ENCODE measurements at places on chromosomes 4 and X. TPM values are rescaled to one million over a fixed set of nuclear protein-coding genes. Genes with fewer than 3 reads are reported as not detected.

DNA sequence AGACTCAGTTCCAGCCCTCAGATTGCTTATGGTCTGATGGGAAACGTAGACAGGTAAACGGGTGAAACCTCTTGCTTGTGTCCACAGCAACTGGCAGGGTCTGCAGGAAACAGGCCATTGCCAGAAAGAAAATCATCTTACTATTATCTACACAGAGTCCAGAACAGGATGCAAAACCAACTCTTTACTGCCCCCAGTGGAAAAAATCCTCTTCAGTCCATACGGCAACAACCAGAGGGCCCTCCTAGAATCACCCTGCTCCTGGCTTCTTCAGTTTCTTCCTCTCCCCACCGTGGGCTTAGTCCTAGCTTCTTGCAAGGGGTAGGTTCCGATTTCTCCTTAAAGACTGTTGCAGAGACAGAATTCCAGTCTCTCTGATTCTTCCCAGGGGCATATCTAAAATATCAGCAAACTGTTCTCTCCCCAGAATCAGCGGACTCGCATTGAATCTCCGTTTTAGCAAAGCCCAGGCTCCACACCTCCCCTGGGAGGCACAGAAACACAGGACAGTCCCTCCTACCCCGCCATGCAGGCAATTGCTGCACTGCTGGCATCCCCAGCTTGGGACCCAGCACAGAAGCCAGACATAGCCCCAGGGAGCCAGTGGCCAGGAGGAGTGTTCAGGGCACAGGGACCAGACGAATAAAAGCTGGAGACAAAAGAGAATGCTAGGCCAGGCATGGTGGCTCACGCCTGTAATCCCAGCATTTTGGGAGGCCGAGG, 41.0 kb upstream of the SH3RF1 start:
- H3K27me3 ChIP-seq, result peaks cover 3% of the 10 kb centered on the region
- no peak overlapping the region for H3K4me3 ChIP-seq
- no peak overlapping the region for H3K27ac ChIP-seq
- H3K36me3 ChIP-seq, result no peaks in the 10 kb centered on the region

- no peak overlapping the region for H3K4me3 ChIP-seq
- DNase-seq, result no peak
- no peaks in the 10 kb centered on the region for H3K27me3 ChIP-seq
- H3K4me1 ChIP-seq, result no peaks in the 10 kb centered on the region
Observed at GRCh38 chr4:177587989-177588388, 145.8 kb upstream of the AGA start.

GRCh38 chr4:81040012-81040659, 9.6 kb downstream of the BMP3 start:
- DNase-seq, result no peak
- no peaks in the 10 kb centered on the region for H3K27me3 ChIP-seq
- no peak overlapping the region for H3K4me3 ChIP-seq
- H3K4me1 ChIP-seq, result peaks cover 16% of the 10 kb centered on the region

DNA sequence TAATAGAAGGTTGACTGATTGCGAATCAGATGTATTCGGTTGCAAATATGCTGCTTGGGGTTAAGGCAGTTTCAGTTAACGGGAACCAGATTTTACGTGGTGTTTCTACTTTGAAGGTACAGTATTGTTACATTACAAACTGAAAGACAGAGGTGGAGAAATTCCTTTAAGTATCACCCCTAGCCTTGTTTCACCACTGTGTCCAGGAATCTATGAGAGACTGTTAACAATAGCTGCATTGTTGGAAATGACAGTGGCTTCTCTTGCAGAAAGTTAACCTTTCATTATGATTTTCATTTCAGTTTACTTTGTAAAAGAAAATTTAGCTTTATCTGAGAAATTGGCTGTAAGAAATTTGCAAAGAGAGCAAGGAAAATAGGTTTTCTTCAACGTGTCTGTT, 2.6 kb downstream of the CDKL5 start:
- peaks cover 16% of the 10 kb centered on the region for H3K4me1 ChIP-seq
- no peak overlapping the region for H3K27ac ChIP-seq
- H3K4me3 ChIP-seq, result no peak overlapping the region
- H3K36me3 ChIP-seq, result peaks cover 2% of the 10 kb centered on the region

GRCh38 chr4:24805067-24805466, 9.7 kb downstream of the SOD3 start:
- no peak for DNase-seq
- H3K4me1 ChIP-seq, result no peaks in the 10 kb centered on the region
- H3K36me3 ChIP-seq, result no peaks in the 10 kb centered on the region

The FGB gene
- not detected for total RNA-seq

The CACNA1F gene
- total RNA-seq, result 3.0 TPM

The GPC3 gene
- total RNA-seq, result not detected
